HCT116 (cell line): ENCODE measurements at places on chromosomes 5 and 9. TPM values are rescaled to one million over a fixed set of nuclear protein-coding genes. Genes with fewer than 3 reads are reported as not detected.

- H3K4me1 ChIP-seq: no peaks in the 10 kb centered on the region
- H3K27ac ChIP-seq: no peak overlapping the region
- H3K36me3 ChIP-seq: no peaks in the 10 kb centered on the region
- H3K27me3 ChIP-seq: no peaks in the 10 kb centered on the region
- no peak for DNase-seq
- no peak overlapping the region for H3K4me3 ChIP-seq
These were observed 148.1 kb upstream of the MPDZ start for GRCh38 chr9:13427587-13427986.

DNA sequence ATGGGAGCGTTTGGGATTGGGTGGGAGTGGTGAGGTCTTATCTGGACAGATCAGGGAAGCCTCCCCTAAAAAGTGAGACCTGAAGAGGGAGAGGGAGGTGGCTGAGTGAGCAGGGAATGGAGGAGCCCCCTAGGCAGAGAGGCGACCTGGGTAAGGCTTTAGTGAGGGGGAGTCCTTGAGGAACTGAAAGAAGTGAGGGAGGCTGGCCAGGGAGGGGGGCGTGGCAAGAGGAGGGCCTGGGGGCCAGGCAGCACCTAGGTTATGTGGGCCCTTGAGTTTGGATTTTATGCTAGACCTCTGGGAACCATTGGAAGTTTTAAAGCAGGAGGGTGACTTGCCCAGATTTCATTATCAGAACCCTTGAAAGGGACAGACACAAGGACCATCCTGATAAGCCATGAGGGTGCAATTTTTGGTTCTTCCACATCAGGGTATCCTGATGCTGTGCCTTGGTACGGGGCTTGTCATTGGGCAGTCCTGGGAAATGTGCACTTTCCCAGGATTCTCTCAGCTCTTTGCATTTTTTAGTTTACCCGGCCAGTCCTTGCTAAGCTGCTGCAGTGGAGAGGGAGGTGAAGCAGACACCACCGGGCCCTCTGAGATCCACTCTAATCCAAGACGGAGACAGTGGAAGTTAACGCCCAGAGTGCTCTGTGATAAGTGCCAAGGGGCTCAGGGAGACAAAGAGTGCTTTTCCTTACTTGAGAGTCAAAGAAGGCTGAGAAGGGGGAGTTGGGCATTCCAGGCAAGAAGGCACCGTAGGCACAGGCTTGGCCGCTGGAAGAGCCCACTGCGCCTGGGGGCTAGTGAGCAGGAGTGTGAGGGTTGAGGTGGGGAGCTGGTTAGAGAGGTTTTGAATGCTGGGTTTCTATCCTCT lies 16.1 kb downstream of the GSN start:
- peaks cover 88% of the 10 kb centered on the region for H3K4me1 ChIP-seq
- no peak for DNase-seq
- H3K27ac ChIP-seq: peak overlapping the region; percentile 99; the same call in 1 of the 2 replicates
- H3K4me3 ChIP-seq: no peak overlapping the region
- no peaks in the 10 kb centered on the region for H3K27me3 ChIP-seq
- no peaks in the 10 kb centered on the region for H3K36me3 ChIP-seq

The IFNA6 gene
- not detected for total RNA-seq

- H3K4me3 ChIP-seq: no peak overlapping the region
- H3K36me3 ChIP-seq: no peaks in the 10 kb centered on the region
- H3K27ac ChIP-seq: no peak overlapping the region
- no peak for DNase-seq
- H3K27me3 ChIP-seq: no peaks in the 10 kb centered on the region
- no peaks in the 10 kb centered on the region for H3K4me1 ChIP-seq
These were observed 332.4 kb upstream of the BRINP1 start for GRCh38 chr9:119701651-119702050.

GRCh38 chr5:79845448-79846197 lies 145.4 kb downstream of the MTX3 start:
- no peak overlapping the region for H3K4me3 ChIP-seq
- DNase-seq: peak; percentile 13
- no peaks in the 10 kb centered on the region for H3K36me3 ChIP-seq
- H3K27me3 ChIP-seq: no peaks in the 10 kb centered on the region
- no peak overlapping the region for H3K27ac ChIP-seq

The PCDHB16 gene
- not detected for total RNA-seq

DNA sequence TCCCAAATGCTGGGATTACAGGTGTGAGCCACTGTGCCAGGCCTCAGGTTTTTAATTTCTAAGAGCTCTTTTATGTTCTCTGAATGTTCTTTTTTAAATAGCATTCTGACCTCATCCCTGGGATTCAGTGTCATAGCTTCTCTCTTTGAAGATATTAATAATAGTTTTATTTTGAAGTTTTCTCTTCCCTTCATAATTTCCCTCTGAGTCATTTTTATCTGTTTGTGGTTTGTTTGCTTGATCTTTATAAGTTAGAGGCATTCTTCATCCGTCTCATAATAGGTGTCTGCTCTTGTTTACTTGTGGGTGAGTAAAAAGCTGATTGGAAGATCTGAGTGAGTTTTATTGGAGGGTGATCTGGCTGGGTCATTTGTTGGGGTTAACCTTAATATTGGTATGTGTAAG lies 12.5 kb upstream of the MAMDC2 start:
- peak; percentile 65 for DNase-seq
- H3K4me1 ChIP-seq: peaks cover 12% of the 10 kb centered on the region
- no peaks in the 10 kb centered on the region for H3K27me3 ChIP-seq
- no peak overlapping the region for H3K4me3 ChIP-seq
- H3K27ac ChIP-seq: peak overlapping the region; percentile 71
- H3K36me3 ChIP-seq: no peaks in the 10 kb centered on the region

The SPATA31A3 gene
- not detected for total RNA-seq

The PCDHA2 gene
- total RNA-seq: not detected

GRCh38 chr9:2337627-2338026 lies 284.0 kb upstream of the VLDLR start:
- no peaks in the 10 kb centered on the region for H3K4me1 ChIP-seq
- DNase-seq: no peak

The RNF224 gene
- 0.30 TPM for total RNA-seq

GRCh38 chr5:80963966-80964481 lies 3.9 kb downstream of the RASGRF2 start:
- no peak overlapping the region for H3K27ac ChIP-seq
- DNase-seq: no peak
- no peaks in the 10 kb centered on the region for H3K36me3 ChIP-seq
- H3K4me3 ChIP-seq: no peak overlapping the region

- H3K4me3 ChIP-seq: no peak overlapping the region
- DNase-seq: no peak
- no peaks in the 10 kb centered on the region for H3K27me3 ChIP-seq
These were observed 305.9 kb upstream of the ITGA1 start for GRCh38 chr5:52481851-52482250.

- H3K27me3 ChIP-seq: no peaks in the 10 kb centered on the region
- H3K36me3 ChIP-seq: no peaks in the 10 kb centered on the region
- no peak for DNase-seq
- no peaks in the 10 kb centered on the region for H3K4me1 ChIP-seq
- no peak overlapping the region for H3K27ac ChIP-seq
- H3K4me3 ChIP-seq: no peak overlapping the region
These were observed 67.0 kb upstream of the RNU6ATAC start for GRCh38 chr9:134231330-134231745.

DNA sequence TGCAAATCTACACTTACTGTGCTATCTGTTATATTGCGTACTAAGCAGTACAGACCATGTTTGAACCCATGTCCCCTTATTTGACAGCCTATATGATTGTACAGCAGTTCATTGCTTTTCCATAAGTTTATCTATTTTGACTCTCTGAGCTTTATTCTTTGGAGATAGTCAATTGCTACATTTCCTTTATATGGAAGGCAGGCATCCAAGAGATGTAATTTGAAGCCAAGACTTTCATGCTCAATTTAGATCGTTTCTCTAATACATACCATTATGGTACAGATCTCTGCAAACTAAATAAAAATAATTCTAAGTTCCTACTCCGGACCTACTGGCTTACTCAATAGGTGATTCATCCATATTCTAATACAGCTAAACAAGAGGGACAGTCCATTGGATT lies 424.8 kb downstream of the TMEM38B start:
- H3K36me3 ChIP-seq: no peaks in the 10 kb centered on the region
- peaks cover 13% of the 10 kb centered on the region for H3K27me3 ChIP-seq
- no peak for DNase-seq
- no peak overlapping the region for H3K27ac ChIP-seq

GRCh38 chr5:38780945-38781344 lies 64.9 kb upstream of the OSMR start:
- no peak overlapping the region for H3K27ac ChIP-seq
- H3K27me3 ChIP-seq: 0 out of 2 replicates have a peak, but pooled peaks cover 3% of the 10 kb centered on the region
- H3K4me3 ChIP-seq: no peak overlapping the region

The LHX6 gene
- total RNA-seq: 4.1 TPM

- H3K27ac ChIP-seq: no peak overlapping the region
- no peaks in the 10 kb centered on the region for H3K4me1 ChIP-seq
- no peak for DNase-seq
- H3K27me3 ChIP-seq: no peaks in the 10 kb centered on the region
- H3K36me3 ChIP-seq: no peaks in the 10 kb centered on the region
These were observed 10.2 kb upstream of the AUH start for GRCh38 chr9:91371894-91372293.

GRCh38 chr5:122615146-122615545 lies 159.7 kb upstream of the SNX2 start:
- no peaks in the 10 kb centered on the region for H3K36me3 ChIP-seq
- H3K4me1 ChIP-seq: no peaks in the 10 kb centered on the region
- no peaks in the 10 kb centered on the region for H3K27me3 ChIP-seq
- no peak for DNase-seq

DNA sequence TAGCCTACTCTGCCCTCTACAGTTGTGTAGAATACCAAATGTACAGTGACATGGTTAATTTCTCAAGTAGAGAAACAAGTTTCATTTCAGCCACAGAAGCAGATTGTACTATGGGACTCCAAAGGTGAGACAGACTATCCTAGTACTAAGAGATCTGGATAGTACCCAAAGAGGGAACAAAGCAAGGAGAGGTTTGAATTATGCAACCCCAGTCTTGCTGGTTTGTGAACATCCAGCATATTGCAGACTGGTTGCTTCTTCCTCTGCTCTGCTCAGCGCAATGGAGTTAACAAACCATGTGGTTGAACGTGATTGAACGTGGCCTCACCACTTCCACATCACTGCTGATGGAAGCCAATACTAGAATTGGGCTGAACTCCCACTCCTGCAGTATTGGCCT lies 43.3 kb upstream of the ALDOB start:
- no peak overlapping the region for H3K4me3 ChIP-seq
- DNase-seq: no peak
- H3K27me3 ChIP-seq: no peaks in the 10 kb centered on the region
- H3K27ac ChIP-seq: no peak overlapping the region
- no peaks in the 10 kb centered on the region; the same call in 1 of the 2 replicates for H3K4me1 ChIP-seq

GRCh38 chr5:132557478-132558172 lies 848 bp downstream of the RAD50 start:
- H3K27me3 ChIP-seq: no peaks in the 10 kb centered on the region
- peak overlapping the region; percentile 96 for H3K27ac ChIP-seq
- H3K4me1 ChIP-seq: peaks cover 18% of the 10 kb centered on the region
- peak overlapping the region; percentile 84 for H3K4me3 ChIP-seq

DNA sequence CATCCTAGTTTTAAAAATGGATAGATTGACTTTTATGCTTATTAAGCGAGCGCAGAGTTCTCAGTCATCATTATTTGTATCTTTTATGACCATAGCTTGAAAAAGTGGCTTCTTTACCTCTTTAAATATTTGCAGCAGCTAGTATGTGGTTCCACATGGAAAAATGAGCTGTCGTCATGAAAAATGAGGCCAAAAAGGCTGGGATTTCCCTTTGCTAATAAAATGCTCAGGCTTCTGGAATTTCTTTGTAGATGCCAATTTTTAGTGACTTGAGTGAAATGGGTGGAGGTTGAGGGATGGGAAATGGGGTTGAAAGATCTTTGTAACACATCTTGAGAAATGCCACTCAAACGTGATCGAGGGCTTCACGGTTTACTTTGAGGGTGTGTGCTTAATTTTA lies 35.2 kb downstream of the RAI14 start:
- H3K27me3 ChIP-seq: no peaks in the 10 kb centered on the region
- H3K27ac ChIP-seq: no peak overlapping the region
- DNase-seq: no peak
- no peaks in the 10 kb centered on the region; the same call in 1 of the 2 replicates for H3K36me3 ChIP-seq
- peaks cover 16% of the 10 kb centered on the region for H3K4me1 ChIP-seq
- H3K4me3 ChIP-seq: no peak overlapping the region

DNA sequence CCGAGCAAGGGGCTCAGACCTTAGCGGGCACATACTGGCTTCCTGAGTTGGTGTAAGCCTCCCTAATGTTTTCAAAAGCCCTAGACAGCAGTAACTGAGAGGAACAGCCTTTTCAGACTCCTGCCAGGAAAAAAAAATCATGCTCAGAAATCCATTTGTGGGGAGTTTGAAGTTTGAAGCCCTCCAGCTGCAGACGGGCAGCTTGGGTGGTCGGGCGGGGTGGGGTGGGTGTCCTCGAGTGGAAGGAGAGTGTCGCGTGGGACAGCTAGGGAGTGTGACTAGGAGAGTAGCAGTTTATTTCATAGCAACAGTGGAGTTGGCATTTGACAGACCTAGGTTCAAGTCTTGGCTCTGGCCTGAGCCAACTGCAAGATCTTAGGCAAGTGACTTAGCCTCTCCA lies 90.7 kb upstream of the PITX1 start:
- no peak overlapping the region for H3K4me3 ChIP-seq
- no peaks in the 10 kb centered on the region for H3K36me3 ChIP-seq
- no peaks in the 10 kb centered on the region for H3K27me3 ChIP-seq
- H3K27ac ChIP-seq: no peak overlapping the region

DNA sequence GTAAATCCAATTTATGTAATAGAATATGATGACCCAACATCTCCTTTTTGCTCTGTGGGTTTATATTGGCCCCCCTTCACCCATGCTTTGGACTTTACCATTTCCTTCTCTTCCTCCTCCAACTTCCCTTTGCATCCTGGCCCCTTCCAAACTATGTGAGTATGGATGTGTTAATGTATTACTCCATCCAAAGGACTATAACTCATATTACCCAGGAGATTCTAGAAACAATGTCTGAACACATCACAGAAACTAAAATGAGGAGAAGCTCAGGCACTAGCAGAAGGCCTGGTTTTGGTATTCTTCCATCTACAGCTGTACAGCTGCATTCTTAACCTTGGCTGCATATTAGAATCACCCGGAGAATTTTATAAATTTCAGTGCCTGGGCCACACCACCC lies 110.7 kb downstream of the PDE4D start:
- no peaks in the 10 kb centered on the region for H3K36me3 ChIP-seq
- no peak overlapping the region for H3K27ac ChIP-seq
- peaks cover 4% of the 10 kb centered on the region; the same call in 1 of the 2 replicates for H3K27me3 ChIP-seq
- no peak overlapping the region for H3K4me3 ChIP-seq

- DNase-seq: no peak
- H3K27ac ChIP-seq: no peak overlapping the region
- no peaks in the 10 kb centered on the region for H3K36me3 ChIP-seq
- no peaks in the 10 kb centered on the region for H3K4me1 ChIP-seq
- no peaks in the 10 kb centered on the region for H3K27me3 ChIP-seq
These were observed 189.4 kb downstream of the TENT4A start for GRCh38 chr5:6902597-6902996.

GRCh38 chr5:165393839-165394238 lies 1888.4 kb downstream of the MAT2B start:
- no peaks in the 10 kb centered on the region for H3K36me3 ChIP-seq
- H3K27me3 ChIP-seq: no peaks in the 10 kb centered on the region
- no peaks in the 10 kb centered on the region for H3K4me1 ChIP-seq
- no peak overlapping the region for H3K4me3 ChIP-seq
